ENCODE measurements at places on chromosomes 12 and 14. TPM values are rescaled to one million over a fixed set of nuclear protein-coding genes. Genes with fewer than 3 reads are reported as not detected.

LALBA gene
- not detected for total RNA-seq

SYT1 gene
- 0.59 TPM for total RNA-seq

- DNase-seq = no peak
These were observed 15.9 kb downstream of the HHIPL1 start for GRCh38 chr14:99660794-99661193.

- no peak for DNase-seq
These were observed 67.7 kb upstream of the DDX11 start for GRCh38 chr12:31005944-31006361.
